ENCODE measurements at places on chromosomes 2 and 18.

DNA sequence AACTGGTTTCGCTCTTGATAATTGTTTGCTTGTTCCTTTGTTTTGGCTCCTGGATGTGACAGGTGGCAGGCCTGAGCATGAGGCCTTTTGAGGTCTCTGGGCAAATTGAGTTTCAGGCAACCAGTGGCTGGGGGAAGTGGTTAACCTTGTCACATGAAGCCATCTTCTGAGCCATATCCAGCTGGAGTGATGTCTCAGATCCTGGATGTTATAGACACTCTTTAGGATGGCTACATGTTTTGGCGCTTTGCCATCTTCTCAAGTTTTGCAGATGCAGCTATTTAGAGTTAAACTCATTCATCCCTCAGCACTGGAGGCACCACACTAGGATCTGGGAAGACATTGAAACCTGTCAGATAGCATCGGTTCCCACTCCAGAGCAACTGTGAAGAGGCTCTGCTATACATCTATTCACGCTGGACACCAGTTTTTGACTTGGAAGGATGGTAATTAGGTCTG is 25.3 kb upstream of the TACR1 start:
- DNase-seq: no peak

- no peak for DNase-seq
Observed at GRCh38 chr2:69995511-69995910, 34.1 kb upstream of the ASPRV1 start.

GRCh38 chr2:150426724-150427123 is 60.7 kb downstream of the RND3 start:
- no peak for DNase-seq

DNA sequence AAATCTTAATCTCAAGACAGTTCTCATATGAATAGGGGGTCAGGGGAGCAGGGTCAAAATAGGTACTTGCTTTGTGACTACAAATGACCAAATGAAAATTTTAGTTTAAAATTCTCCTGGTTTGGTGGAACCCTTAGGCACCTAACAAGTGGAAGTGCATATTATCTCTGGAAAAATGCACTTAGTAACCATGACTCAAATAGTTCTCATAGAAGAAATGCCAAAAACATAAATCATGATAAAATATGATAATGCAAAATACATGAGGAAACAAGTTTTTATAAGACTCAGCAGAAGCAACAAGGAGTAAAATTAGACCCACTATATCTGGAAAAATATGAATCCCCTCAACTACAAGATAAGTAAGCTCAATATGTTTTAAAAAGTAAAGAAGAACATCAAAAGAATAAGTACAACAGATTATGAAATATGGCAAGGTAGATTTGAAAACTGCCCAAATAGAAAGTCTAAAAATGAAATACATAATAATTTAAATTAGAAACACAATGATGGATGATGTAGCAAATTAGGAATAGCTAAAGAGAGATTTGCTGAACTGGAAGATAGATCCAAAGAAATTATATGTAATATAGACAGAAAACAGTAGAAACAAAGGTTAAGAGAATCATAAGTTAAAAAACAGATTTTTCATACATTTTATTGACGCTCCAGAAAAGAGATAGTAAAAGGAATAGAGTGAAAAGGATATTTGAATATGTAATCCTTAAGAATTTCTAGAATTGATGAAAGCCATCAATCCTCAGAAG is 308.3 kb downstream of the SETBP1 start:
- no peak for DNase-seq

DNA sequence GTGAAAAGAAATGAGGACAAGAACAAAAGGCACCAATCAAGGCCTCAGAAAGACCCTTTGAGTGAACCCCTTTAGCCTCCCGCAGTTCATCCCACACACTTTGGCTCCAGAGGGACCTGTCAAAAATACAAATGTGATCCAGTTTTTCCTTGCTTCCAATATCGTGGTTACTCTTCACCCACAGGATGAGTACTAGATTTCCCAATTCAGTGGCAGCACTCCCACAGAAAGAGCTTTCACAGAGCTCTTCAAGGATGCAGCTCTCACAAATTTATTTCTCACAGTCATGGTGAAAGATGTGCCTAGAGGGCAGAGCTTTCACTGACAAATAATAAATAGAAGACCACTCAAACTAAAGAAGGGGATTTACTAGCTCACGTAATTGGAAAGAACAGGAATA is 3.0 kb upstream of the GFPT1 start:
- no peak for DNase-seq

GRCh38 chr2:1869248-1869647 is 124.9 kb upstream of the PXDN start:
- no peak for DNase-seq

DNA sequence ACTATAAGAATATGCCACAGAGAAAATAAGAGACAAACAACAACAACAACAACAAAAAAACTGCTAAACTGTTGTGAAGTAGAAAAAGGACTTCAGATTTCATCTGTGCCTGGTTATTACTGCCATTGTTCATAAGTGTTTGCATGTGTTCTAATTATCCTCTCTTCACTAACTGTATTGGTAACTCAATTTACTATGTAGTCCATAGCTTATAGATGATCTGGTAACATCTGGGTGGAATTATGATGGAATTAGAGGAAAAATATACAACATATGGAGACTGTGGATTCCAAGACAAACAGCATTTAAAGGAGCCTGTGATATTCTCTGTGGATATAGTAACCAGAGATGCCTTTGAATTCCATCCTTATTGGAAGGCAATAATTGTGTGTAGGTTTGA is 1891.5 kb upstream of the PIK3C3 start:
- no peak for DNase-seq

GRCh38 chr2:239227661-239228371 is 173.0 kb downstream of the HDAC4 start:
- DNase-seq: no peak

- no peak for DNase-seq
Observed at GRCh38 chr18:60936101-60936500, 397.1 kb upstream of the CDH20 start.

DNA sequence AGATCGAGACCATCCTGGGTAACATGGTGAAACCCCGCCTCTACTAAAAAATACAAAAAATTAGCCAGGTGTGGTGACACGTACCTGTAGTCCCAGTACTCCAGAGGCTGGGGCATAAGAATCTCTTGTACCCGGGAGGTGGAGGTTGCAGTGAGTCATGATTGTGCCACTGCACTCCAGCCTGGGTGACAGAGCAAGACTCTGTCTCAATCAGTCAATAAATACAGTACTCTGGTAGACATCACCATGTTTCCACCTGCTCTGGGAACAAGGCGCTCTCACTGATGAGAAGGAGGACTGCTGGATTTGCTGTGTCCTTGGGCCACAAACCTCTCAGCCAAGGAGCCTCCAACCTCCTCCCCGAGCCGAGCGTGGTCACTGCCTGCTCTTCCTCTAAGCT is 154.2 kb upstream of the ZNF236 start:
- DNase-seq: no peak

- no peak for DNase-seq
Observed at GRCh38 chr2:112728378-112729175, 7.8 kb downstream of the NT5DC4 start.
